ENCODE measurements at places on chromosomes 11 and 22. TPM values are rescaled to one million over a fixed set of nuclear protein-coding genes. Genes with fewer than 3 reads are reported as not detected.

Gene DYNC2H1
- total RNA-seq = 51.6 TPM

Gene SNX32
- 1.4 TPM for total RNA-seq

Gene PLCB3
- 17.4 TPM for total RNA-seq

GRCh38 chr11:2883979-2884815 is 1.4 kb downstream of the CDKN1C start:
- no peak for DNase-seq

- no peak for DNase-seq
Observed at GRCh38 chr11:30435488-30435887, 112.6 kb downstream of the ARL14EP start.

- DNase-seq = peak; percentile 67
Observed at GRCh38 chr11:91947215-91947820, 277.3 kb upstream of the FAT3 start.

Gene ASPHD2
- 0.89 TPM for total RNA-seq

DNA sequence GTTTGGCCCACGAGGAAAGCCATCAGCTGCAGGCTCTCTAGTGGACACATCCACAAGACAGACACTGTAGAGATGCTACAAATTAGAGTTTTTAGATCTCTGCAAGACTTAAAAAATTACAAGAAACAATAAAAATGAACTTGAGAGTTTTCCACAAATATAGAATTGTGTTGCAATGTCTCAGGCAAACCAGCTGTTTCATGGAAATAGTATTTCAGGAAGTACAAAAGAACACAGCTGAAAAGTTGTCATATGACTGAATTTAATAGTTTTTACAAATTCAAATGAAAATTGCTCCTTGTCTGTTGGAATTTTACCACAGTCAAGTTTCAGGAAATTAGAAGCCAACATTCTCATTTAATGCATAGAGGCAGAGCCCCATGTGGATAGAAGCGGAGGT is 184.5 kb upstream of the PITPNB start:
- DNase-seq = no peak

GRCh38 chr11:40062616-40063015 is 1396.8 kb downstream of the LRRC4C start:
- DNase-seq = no peak

DNA sequence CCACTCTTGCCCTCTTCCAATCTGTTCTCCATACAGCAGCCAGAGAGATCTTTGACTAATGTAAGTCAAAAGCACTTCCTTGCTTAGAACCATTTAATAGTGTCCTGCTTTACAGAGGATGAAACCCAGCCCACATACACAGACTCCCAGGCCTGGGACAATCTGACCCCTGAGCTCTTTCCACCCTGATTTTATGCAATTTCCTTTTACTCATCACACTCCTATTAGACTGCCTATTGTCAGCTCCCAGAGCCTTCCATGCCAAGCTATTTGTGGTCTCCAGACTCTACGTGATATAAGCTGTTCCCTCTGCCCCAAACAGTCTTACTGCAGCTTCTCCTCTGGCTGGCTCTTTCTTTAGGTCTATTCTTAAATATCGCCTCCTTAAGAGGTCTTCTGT is 28.1 kb downstream of the ME3 start:
- no peak for DNase-seq

DNA sequence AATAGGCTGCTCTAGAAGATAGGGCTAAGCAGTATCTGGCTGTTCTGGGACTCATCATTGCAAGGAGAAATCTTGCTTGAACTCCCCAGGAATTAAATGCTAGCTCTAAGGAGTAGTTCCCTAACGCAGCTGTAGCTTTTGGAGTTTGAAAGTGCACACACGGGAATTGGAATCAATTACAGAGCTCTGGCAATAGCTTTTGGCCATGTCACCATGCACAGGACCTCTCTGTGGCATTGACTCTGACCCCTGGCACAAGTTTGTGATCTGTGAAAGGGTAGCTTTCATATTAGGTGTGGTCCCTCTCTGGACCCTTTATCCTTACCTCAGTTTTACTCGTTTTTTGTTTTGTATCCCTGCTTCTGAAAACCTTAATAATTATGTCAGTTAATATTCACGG is 121.6 kb downstream of the FAT3 start:
- DNase-seq = no peak

DNA sequence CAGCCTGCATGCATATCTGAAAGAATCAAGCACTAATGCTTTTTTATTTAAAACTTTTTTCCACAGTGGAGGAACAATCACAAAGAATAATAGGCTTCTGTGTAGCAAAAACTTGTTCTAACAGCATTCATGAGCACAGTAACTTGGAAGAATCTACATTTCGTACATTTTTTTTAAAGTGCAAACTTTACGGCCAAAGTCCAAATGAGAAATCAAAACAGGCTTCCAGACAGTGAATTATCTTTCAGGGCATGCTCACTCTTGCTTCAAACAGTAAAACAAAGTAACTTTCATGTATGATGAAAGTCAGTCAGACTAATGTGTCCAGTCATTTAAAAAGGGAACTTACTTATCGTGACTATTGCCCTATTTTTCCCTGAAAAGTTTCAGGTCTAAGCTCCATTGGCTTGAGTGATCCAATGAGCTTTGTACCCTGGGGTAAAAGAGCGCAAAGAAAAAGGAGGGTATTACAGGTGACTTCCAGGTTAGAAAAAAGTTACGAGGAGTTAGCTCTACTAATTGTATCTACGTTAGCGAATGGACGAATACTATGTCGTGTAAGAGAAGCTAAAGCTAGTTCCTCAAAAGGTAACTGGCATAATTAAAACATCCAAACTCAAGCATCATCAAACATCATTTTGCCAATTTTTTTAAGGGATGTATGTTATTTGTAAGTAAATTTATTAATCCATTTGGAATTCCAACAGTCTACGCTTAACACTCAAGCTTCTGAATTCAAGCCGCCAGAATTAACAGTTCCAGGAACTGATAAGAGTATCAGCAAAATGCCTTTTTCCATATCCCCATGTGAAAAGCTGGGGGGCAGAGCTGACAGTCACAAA is 1.7 kb downstream of the PICALM start:
- peak; percentile 52 for DNase-seq

- DNase-seq = no peak
Observed at GRCh38 chr11:61149624-61150615, 11.3 kb downstream of the VPS37C start.

DNA sequence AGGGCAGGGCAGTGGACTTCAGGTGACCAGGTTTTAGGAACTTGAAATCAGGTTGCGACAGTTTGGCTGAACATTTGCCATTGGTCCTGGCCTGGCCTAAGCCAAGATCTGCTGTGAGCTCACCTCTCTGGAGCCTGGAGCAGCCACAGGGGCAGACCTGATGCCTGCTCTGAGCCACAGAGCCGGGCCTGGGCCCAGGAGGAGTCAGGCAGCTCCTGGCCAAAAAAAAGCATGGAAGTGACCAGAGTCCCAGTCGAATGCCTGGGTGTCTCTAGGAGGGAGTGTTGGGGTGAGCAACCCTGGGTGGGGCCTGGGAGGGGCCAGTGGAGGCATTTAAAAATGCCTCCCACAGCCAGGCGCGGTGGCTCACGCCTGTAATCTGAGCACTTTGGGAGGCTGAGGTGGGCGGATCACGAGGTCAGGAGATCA is 6.0 kb upstream of the OMP start:
- no peak for DNase-seq

Gene TIMP3
- total RNA-seq = 89.6 TPM

DNA sequence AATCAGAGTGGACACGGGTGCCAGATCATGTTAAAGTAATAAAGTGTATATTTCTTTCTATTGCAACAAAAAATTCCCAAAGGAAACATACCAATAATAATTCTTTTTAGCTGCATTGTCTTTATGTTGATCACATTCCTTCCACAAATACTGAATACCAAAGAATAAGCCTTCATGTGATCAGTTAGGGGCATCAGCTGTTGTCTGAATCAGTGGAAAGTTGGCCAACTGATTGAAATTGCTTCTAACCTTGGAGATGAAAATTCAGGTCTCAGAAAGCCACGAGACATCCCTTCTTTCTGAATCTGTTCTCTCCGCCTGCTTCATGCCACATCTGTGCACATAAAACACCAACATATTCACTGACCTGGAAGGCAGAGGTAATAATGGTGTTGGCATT is 785.2 kb downstream of the KCNA4 start:
- no peak for DNase-seq

- no peak for DNase-seq
Observed at GRCh38 chr22:36439481-36440271, 41.8 kb downstream of the TXN2 start.

DNA sequence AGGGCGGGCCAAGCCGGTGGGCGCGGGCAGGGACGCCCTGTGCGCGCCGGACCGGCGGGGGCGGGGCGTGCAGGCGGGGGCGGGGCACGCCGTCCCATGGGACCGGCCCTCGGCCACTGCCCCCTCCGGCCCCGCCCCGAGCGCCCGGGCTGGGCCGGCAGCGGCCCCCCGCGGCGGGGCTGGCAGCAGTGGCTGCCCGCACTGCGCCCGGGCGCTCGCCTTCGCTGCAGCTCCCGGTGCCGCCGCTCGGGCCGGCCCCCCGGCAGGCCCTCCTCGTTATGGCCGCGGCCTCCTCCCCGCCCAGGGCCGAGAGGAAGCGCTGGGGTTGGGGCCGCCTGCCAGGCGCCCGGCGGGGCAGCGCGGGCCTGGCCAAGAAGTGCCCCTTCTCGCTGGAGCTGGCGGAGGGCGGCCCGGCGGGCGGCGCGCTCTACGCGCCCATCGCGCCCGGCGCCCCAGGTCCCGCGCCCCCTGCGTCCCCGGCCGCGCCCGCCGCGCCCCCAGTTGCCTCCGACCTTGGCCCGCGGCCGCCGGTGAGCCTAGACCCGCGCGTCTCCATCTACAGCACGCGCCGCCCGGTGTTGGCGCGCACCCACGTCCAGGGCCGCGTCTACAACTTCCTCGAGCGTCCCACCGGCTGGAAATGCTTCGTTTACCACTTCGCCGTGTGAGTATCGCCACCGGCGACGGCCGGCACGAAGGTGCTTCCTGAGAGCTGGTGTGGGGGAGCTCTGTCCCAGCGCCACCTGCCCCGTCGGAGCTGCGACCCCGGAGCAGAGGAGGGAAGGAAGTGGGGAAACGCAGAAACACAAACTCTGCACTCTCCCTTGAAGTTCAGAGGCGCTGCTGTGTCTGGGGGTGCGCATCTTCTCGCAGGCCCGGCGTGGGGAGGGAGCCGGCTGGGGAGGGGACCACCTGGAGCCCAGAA is at the start of gene KCNQ1:
TSS of gene KCNQ1 (plus strand) at position 188 of the 925 bp plus-strand sequence. CDS start at position 279, 91 bp downstream.
- DNase-seq = no peak

GRCh38 chr11:13135385-13136271 is 126.5 kb downstream of the RASSF10 start:
- DNase-seq = no peak

Gene OR2AT4
- not detected for total RNA-seq

Gene SCT
- 2.6 TPM for total RNA-seq

- DNase-seq = no peak
Observed at GRCh38 chr11:78219493-78220217, 30.9 kb downstream of the USP35 start.

DNA sequence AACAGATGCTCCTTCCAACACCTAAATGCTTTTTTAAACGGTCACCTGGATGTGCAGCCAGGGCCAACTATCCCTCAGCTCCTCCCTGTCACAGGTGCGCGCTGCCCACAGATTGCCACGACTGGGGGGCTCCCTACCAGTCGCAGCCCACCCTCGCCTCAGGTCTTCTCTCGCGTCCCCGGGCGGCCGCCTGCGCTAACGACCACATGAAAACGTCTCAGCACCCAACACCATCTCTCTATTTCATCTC is 469 bp downstream of the ZBED5 start:
- no peak for DNase-seq

DNA sequence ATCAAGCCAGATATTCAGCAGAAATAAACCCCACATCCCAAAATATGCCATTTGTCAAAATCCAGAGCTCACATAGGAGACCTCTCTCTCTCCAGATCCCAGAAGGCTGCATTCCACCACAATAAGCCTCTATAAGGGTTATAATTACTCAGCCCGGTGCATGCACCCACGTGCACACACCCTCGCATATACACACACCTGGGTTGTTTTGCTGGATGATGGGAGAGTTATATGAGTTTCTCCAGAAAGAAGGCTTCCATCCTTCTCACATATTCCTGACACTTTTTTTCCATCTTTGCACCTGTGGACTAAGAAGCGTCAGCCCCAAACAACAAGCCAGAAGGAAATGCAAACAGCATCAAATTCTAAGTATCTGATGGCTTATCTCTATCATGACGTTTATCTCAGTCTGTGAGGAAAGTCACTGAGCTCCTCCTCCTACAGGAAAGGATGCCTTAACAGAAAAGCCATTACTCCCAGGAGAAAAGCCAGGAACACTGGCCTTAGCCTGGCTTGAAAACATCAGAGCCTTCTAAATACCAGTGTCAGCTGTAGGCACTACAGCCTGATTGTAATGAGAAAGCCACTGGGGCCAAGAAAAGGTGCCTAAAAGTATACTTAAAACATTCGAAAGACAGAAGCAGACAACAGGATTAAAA is 253.2 kb downstream of the LARGE1 start:
- no peak for DNase-seq

DNA sequence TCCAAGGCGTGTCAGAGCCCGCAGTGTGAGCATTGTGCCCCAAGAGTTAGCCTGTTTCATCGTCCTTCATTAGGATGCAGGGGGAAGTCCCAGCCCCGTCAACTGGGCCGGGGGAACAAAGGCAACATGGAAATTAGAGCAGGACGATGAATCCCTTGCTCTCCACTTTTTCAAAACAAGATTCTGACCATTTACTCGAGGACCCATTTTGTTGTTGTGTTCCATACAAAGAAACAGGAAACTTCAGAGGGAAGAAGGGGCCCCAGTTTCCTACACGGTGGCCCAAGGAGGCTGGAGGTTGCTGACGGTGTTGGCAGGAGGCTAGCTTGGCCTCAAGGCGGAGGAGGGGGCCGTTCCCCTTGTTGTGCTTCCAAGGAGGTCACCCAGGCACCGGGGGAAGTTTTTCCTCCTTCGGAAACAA is 44.0 kb upstream of the SLC1A2 start:
- DNase-seq = no peak

- DNase-seq = no peak
Observed at GRCh38 chr11:19659529-19659928, 53.1 kb upstream of the NAV2 start.

DNA sequence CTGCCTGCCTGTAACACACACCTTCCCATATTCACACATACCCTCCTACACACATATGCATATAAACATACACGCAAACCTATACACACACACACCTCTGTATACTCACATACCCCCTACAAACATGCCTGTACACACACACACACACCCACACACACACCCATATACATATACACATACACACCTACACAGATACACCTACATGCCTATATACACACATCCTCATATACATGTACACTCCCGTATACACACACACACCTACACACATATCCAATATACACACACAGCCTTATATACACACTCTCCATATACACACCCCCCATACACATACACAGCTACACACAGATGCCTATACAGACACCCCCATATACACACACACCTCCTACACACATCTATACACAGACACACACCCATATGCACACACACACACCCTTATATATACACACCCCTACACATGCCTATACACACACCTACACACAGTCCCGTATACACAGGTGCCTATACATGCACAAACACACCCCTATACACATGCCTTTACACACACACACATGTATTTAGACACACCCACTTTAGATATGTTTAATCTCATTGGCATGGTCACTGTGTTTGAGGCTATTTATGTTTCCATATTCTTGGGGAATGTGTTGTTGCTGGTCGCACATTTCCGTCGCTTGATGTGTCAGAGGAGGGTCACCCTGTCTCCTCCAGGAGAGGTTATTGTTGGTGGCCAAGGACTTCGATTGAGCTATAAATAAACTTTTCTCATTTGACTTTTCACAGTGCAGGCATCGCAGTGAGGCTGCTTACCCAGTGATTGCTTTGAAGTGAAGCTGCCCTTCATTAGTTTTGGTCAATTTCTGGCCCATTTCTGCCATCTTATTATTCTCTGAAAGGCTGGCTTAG is 243.3 kb downstream of the TBC1D22A start:
- no peak for DNase-seq

Gene GAL3ST1
- 0.39 TPM for total RNA-seq

Data from skin of body (tissue), 3 donors.